Stimulated activated CD8-positive, alpha-beta memory T cell treated with anti-CD3 and anti-CD28 coated beads, Interleukin-15, amount 100 ng/mL, for 24 hours (primary cell): ENCODE measurements at places on chromosomes 4 and X.

GRCh38 chr4:159293811-159294515, 191.1 kb downstream of the RAPGEF2 start:
- no peak for DNase-seq

- no peak for DNase-seq
Measured at GRCh38 chr4:154692304-154692818, 51.4 kb upstream of the LRAT start.

DNA sequence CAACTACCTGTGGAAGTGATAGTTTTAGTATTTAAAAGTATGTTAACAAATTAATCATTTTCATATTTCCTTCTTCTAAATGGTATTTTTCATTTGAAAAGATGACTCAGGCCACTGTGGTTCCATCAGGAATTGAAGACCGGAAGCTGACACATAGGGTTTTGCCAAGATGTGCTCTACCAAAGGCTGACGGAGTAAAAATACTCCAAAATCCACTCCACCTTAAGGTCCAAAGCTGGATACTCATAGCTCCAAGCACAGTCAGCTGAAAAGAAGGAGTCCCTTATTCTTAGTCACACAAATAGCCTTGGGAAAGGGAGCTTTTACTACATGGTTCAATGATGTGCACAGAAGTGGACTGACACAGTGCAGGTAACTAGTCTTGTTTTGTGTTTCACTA, 472.0 kb downstream of the ARAP2 start:
- no peak for DNase-seq

GRCh38 chr4:40731361-40731760, 18.4 kb upstream of the NSUN7 start:
- DNase-seq, result no peak

DNA sequence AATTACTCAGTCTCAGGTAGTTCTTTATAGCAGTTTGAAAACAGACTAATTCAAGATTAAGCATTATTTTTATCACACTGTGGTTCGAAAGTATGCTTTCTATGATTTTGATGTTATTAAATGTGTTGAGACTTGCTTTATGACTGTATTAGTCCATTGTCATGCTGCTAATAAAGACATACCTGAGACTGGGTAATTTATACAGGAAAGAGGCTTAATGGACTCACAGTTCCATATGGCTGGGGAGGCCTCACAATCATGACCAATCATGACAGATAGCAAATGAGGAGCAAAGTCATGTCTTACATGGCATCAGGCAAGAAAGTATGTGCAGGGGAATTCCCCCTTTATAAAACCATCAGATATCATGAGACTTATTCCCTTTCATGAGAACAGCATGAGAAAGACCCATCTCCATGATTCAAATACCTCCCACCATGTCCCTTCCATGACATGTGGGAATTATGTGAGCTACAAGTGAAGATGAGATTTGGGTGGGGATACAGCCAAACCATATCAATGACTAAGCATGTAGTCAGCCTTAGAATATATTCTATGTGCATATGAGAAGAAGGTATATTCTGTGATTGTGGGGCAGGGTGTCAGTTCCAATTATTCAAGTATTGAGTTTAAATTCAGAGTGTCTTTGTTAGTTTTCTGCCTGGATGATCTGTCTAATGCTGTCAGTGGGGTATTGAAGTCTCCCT, 44.6 kb upstream of the UGT2A1 start:
- DNase-seq, result no peak

DNA sequence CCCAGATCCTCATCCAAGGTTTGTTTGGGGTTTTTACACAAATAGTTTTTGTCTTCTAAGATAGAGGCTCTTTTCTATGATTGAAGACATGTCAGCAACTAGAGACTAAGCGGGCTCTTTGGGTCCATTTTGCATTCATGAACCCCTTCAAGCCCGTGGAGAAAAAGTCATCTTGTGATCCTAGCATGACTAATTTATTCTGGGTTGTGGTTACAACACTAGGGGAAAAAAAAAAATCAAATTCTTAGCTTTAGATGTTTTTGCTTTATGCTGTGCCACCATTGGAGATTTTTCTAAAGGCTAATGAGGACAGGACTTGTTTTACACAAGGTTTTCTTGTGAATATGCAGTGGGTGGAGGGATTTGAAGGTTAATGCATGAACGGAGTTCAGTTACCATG, 440.0 kb downstream of the PCDH7 start:
- no peak for DNase-seq

GRCh38 chr4:139299536-139299935, 1.8 kb upstream of the NAA15 start:
- no peak for DNase-seq

DNA sequence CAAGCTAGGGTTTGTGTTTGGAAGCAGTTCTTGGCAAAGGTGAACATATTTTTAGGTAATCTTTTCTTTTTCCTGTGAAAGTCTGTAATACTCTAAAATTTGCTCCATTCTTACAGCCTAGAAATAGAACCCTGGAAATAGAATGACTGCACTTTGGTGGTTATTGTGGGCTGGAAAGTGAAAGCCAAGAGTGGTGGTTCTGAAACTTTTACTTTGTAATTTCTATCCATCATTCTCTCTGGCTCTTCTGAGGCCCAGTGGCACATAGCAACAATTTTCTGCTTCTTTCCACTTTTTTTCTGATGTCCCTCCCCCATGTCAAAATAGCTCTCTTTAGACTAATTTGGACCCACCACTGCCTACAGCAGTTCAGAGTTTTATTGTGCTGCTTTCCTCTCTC, 300.4 kb upstream of the RPS6KA3 start:
- no peak for DNase-seq

GRCh38 chr4:105305019-105305836, 158.6 kb downstream of the TET2 start:
- no peak for DNase-seq

- no peak for DNase-seq
Measured at GRCh38 chr4:26723216-26723615, 137.4 kb upstream of the STIM2 start.

- no peak for DNase-seq
Measured at GRCh38 chr4:40363945-40364344, 28.8 kb downstream of the CHRNA9 start.

GRCh38 chr4:145130788-145131399, 32.8 kb downstream of the ABCE1 start:
- no peak for DNase-seq

GRCh38 chrX:112746812-112747595, 67.3 kb upstream of the LHFPL1 start:
- DNase-seq, result no peak
